CD8-positive, alpha-beta memory T cell (primary cell): ENCODE measurements at places on chromosomes 2 and 18. TPM values are rescaled to one million over a fixed set of nuclear protein-coding genes. Genes with fewer than 3 reads are reported as not detected.

Gene MAB21L4
- not detected for total RNA-seq

Gene TSHZ1
- 17.9 TPM for total RNA-seq

Gene EVA1A
- total RNA-seq = not detected

Gene SLC16A14
- 1.0 TPM for total RNA-seq

DNA sequence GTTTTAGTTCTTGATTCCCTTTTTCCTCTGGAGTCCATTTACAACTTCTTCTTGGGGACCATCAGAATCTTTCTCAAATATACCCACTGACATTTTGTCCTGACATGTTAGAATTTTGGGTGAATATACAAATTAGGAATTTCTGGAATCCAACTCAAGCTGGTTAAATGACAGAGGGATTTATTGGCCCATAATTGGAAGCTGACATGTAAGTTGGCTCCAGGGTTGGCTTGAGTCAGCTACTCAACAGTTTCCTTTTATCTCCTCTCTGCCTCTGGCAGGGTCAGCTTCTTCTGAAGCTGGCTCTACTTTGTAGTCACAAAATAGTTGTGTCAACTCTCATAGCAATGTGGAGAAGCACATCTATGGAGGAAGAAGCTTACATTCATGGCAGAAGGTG, 36.6 kb upstream of the PPP1R1C start:
- DNase-seq = no peak

GRCh38 chr2:10204326-10205161, 82.0 kb downstream of the RRM2 start:
- DNase-seq = no peak

DNA sequence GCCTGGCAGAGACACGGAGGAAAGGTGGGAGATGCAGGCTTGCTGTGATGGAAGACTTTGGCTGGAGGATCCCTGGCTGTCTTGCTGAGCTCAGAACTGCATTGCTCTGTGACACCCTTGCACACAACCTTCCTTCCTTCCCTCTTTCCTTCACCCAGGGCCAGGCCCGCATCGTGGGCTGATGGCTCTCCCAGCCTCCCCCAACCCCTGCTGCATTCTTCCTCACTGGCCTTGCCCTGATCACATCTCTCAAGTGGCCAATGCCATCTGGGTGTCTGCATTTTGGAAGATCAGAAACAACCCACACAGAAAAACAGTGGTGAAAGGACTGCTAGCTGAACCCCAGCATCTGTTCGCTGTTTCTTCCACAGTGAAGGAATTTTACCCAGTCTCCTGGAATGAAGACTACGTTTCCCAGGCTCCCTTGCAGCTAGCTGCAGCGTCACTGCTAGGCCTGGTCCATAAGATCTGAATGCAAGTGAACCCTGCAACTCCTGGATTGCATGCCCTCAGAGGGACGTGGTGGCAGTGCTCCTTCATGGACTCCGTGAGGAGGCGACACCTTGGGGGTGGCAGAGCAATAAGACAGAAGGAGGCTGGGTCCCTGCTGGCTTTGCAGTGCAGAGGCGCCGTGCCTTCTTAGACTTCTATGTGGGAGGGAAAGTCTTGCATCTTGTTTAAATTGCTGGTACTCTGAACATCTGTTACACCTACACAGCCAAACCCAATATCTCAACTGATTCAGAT, 78.9 kb upstream of the YWHAQ start:
- DNase-seq = no peak

- no peak for DNase-seq
These were observed 100.1 kb upstream of the RNF152 start for GRCh38 chr18:61992923-61993322.

DNA sequence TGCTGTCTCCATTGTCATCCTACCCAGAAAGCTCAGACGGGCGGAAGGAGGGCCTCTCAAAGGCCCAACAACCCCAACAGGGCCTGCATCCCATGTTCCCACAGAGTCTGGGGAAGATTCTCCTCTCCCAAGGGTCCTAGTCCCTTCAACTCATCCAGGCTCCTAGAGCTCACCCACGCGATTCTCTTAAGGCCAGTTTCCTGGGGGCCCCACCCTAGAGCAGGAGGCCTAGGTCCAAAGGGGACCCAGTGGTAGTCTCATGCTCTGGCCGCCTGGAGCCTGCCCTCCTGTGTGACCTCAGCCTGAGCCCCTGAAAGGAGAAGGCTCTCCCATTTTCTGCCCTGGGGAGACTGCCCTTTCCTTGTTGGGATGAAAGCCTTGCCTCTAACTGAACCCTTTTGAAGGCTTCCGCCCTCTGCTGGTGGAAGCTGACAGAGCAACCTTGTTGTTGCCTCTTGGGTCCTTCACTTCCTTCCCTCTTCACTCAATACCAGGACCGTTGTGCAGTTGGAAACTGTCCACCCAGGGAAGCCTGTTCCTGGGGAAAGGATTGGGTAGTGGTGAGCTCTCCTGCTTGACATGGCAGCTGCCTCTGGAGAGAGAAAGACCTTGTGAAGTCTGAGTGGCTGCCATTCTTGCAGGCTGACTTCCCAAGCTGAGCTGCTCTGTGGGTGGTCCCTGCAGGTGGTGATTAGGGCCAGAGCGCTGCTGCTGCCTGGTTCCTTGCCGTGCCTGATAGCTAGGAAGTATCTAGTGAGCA, 86.0 kb upstream of the ALPP start:
- no peak for DNase-seq

DNA sequence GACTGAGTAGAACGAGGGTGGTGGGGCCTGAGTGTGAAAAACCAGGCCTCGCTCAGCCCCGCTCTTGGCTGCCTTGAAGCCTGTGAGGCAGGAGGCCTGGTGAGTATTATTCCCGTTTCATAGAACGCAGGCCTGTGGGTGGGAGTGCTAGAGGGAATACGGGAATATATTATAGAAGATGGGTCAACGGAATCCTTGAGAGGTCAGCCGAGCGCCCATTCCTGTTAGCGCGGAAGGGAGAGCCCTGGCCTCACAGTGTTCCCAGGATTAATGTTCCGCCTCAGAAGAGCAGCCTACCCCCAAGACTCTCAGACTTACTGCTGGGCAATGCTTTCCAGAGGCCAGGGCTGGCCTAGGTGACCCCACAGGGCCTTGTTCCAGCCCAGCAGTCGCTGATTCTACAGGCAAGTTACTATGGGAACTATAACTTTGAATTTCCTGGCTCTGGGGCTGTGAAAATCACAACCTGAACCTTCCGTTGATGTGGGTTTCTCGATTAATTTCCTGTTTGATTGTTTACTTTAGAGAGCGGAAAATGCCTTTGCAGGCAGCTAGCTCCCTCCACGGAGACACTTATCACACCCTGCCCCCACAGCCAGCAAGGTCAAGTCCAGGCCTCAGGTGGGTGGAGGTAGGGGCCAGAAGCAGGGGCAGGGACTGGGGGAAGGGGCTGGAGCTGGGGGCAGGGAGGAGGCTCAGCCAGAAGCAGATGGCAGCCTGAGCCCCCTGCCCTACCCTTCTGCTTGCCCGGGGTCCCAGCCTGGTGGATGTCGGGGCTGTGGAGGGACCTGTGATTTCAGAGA, 108.3 kb downstream of the SMAD7 start:
- peak; percentile 80 for DNase-seq

DNA sequence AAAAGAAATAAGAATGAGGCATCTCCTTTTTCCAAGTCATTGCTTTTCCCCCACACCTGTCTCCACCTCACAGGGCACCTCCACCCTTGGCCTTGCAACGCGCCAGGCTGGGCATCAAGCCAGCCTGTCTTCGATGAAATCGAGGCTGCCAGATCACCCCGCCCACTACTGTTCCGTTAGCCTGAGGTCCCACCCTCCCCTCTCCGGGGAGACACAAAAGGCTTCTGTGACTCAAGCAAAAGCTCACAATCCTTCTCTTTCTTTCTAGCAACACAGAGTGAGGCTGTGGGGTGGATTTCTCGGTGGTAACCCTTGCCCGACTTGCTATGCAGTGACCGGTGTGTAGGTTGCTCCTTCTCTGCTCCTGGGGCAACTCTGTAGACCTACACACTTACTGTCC, 9.9 kb downstream of the TNP1 start:
- DNase-seq = no peak
